ENCODE measurements at places on chromosomes 7 and 10.

DNA sequence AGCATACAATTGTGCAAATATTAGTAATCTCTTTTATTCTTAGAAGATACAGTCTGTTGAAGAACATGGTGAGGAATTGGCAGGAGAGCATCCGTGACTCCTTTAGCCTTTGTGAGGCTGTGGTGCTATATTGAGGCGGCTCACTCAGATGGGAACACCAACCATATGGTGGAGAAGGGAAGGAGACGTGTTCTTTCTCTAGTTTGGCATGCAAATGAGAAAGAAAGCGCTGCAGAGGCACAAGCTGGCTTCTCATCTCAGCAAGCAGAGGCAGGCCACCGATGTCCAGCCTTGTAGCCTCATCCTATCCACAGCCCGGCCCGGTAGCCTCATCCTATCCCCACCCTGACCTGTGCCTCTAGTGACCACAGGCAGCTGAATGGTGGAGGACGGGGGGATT lies 288.3 kb downstream of the CAMK1D start:
- DNase-seq, result no peak

DNA sequence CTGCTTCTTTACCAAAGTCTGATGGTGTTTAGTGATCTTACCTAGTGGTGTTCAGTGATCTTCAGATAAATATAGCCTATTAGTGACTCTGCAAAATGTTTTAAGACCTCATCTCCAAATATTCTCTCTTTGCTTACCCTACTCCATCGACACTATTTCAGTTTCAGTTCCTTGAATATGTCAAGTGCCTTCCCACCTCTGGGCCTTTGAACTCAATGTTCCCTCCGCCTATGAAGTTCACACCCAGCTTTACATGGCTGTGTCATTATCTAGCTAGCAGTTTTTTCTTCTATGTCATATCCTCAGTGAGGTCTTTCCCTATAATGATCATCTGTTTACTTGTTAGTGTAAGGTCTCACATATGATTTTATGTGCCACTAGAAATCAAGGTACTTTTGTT lies 322.6 kb downstream of the DGKB start:
- no peak for DNase-seq

DNA sequence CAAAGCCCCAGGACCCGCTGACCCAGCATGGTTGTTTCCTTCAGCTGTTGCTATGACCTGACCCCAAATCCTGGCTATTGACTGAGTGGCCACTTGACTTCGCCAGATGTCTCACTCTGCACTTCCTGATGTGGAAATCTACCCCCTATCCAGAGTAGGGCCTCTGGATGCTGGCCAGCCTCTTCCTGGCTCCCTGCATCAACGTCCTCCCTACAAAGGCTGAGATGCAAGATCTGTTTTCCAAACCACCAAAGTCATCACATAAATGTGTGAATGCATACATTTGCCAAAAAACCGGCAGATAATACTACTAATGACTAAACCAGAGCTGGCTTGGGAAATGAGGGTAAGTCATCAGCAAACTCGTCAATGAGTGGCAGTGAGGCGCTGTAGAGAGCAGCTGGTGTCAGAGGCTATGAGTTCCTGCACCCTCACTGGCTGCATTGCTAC lies 70.4 kb downstream of the PYROXD2 start:
- DNase-seq, result no peak

GRCh38 chr7:69878015-69878414 lies 279.7 kb downstream of the AUTS2 start:
- DNase-seq, result no peak

DNA sequence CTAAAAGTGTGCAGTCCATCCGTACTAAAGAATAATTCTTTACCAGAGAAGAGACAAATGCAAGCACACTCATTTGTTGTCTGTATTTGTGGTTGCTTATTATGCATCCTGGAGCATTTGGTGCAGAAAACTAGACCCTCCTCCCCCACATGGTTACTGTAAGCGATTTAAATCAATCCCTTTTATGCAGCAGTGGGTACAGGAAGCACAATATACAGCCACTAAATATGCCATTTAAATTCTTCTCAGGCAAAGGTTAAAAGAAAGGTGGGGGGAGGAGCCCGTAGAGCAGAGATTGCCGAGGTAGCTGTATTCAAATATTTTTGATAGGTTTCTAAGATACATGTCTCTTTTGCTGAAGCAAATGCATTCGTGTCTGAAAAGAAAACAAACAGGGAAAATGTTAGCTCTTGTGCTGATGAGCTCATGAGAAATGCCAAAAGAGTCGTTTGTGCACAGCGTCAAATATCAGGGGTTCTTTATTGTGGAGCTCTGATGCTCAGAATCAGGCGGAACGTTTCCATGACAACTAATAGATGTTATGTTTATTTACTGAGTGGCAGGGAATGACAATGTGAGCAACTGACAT lies 131.3 kb upstream of the NPVF start:
- no peak for DNase-seq

- no peak for DNase-seq
Measured at GRCh38 chr7:41481353-41481752, 221.5 kb downstream of the INHBA start.
